ENCODE measurements at places on chromosomes 7 and 10.

GRCh38 chr7:87427288-87427687, 48.2 kb downstream of the ABCB4 start:
- no peaks in the 10 kb centered on the region for H3K4me1 ChIP-seq
- no peak overlapping the region for H3K4me3 ChIP-seq
- no peak for DNase-seq
- no peaks in the 10 kb centered on the region for H3K36me3 ChIP-seq

- H3K27ac ChIP-seq = no peak overlapping the region
- no peaks in the 10 kb centered on the region for H3K27me3 ChIP-seq
- no peak overlapping the region for H3K4me3 ChIP-seq
- H3K36me3 ChIP-seq = no peaks in the 10 kb centered on the region
These were observed 168.2 kb downstream of the TNS3 start for GRCh38 chr7:47413526-47414341.

DNA sequence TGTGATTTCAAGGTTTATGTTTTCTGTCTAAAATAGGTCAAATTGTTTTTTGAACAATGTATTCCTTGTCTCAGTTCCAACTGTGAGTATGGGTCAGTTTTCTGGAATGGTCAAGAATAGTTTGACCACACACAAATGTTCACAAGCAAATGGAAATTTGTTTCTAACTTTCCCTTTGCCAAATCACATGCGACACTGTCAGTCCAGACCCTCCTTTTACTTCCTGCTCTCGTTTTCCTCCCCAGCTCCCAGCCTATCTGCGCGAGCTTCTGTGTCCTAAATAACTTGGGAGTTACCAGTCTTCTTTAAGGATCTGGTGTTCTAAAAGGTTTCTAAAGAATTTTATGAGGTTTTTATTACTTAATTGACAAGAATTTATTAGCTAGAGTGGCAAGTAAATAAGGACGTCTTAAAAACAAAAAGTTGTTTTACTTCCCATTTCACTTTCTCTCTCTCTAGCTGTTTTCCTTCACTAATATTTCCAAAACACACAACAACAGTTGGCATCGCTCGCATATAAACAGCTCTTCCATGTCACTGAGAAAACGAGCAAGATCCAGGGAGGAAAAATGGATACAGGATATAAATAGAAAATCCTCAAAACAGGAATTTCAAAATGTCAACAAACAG, 266.1 kb upstream of the KLF6 start:
- no peak overlapping the region for H3K4me3 ChIP-seq
- DNase-seq = no peak
- H3K4me1 ChIP-seq = no peaks in the 10 kb centered on the region

DNA sequence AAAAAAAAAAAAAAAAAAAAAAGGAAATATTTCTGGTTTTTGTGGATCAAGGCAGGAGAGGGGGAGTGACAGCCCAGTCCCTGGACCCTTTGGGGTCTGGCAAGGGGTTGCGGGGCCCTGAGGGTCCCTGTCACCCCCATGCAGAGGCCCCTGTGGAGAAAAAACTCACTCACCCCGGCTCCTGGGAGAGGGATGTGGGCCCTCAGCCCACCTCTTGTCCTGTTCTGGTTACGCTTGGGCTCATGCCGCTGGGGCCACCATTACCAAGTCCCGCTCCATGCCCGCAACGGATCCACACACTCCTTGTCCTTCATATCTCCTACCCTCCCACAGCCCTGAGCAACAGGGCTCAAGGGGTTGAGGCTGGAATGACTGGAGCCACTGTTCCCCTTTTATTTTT, 1.0 kb upstream of the TMEM184A start:
- no peaks in the 10 kb centered on the region for H3K4me1 ChIP-seq
- no peak overlapping the region for H3K27ac ChIP-seq
- no peaks in the 10 kb centered on the region for H3K27me3 ChIP-seq
- DNase-seq = no peak
- H3K36me3 ChIP-seq = no peaks in the 10 kb centered on the region

DNA sequence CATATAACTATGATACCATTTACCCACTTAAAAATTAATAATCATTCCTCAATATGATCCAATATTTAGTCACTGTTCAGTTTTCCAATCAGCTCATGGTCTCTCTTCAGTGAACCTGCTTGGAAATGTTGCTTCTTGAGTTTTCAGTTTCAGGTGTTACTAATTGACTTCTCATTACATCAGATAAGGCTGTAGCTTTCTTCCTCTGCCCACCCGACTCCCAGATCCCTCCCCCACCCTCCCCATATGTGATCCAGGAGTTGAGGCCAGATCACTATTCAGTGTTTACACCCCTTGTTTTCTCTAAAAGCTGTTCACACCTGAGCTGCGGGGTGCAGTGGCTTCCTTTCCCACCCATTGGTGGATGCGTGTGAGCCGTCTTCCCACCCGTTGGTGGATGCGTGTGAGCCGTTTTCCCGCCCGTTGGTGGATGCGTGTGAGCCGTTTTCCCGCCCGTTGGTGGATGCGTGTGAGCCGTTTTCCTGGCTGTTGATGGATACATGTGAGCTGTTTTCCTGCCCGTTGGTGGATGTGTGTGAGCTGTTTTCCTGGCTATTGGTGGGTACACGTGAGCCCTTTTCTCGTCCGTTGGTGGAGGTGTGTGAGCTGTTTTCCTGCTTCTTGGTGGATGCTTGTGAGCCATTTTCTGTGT, 3.2 kb upstream of the MTG1 start:
- H3K36me3 ChIP-seq = no peaks in the 10 kb centered on the region
- no peak for DNase-seq
- peaks cover 40% of the 10 kb centered on the region for H3K4me1 ChIP-seq
- no peaks in the 10 kb centered on the region for H3K27me3 ChIP-seq
- peak overlapping the region; percentile 78 for H3K4me3 ChIP-seq

DNA sequence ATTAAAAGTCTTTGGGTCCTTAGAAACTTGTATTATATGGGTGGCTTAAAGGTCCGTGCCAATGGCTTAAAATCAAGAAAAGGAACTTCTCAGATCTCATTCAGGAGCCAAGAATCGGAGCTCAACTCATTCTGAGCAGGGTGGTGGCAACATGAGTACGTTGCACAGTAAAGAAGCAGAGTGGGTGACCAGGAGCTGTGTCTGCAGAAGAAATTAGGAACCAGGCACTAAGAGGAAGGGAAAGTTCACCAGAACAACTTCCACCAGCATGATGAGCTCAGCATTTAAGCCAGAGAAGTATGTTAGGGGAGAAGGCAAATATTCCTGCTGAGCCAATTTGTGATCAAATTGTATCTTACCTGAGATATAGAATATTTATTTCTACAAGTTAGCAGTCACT, 236.0 kb upstream of the NRP1 start:
- no peaks in the 10 kb centered on the region for H3K27me3 ChIP-seq
- no peak for DNase-seq
- H3K27ac ChIP-seq = no peak overlapping the region

GRCh38 chr7:19249281-19249680, 104.1 kb upstream of the FERD3L start:
- H3K27me3 ChIP-seq = no peaks in the 10 kb centered on the region
- no peak for DNase-seq
- no peak overlapping the region for H3K4me3 ChIP-seq
- no peak overlapping the region for H3K27ac ChIP-seq

- H3K27ac ChIP-seq = no peak overlapping the region
- DNase-seq = no peak
- peaks cover 34% of the 10 kb centered on the region for H3K4me1 ChIP-seq
- H3K4me3 ChIP-seq = no peak overlapping the region
These were observed 6.3 kb upstream of the CLIP2 start for GRCh38 chr7:74282748-74283459.

- H3K4me3 ChIP-seq = no peak overlapping the region
- no peak overlapping the region for H3K27ac ChIP-seq
- DNase-seq = no peak
- no peaks in the 10 kb centered on the region for H3K36me3 ChIP-seq
- no peaks in the 10 kb centered on the region for H3K27me3 ChIP-seq
These were observed 106.9 kb upstream of the BET1 start for GRCh38 chr7:94111009-94111408.

DNA sequence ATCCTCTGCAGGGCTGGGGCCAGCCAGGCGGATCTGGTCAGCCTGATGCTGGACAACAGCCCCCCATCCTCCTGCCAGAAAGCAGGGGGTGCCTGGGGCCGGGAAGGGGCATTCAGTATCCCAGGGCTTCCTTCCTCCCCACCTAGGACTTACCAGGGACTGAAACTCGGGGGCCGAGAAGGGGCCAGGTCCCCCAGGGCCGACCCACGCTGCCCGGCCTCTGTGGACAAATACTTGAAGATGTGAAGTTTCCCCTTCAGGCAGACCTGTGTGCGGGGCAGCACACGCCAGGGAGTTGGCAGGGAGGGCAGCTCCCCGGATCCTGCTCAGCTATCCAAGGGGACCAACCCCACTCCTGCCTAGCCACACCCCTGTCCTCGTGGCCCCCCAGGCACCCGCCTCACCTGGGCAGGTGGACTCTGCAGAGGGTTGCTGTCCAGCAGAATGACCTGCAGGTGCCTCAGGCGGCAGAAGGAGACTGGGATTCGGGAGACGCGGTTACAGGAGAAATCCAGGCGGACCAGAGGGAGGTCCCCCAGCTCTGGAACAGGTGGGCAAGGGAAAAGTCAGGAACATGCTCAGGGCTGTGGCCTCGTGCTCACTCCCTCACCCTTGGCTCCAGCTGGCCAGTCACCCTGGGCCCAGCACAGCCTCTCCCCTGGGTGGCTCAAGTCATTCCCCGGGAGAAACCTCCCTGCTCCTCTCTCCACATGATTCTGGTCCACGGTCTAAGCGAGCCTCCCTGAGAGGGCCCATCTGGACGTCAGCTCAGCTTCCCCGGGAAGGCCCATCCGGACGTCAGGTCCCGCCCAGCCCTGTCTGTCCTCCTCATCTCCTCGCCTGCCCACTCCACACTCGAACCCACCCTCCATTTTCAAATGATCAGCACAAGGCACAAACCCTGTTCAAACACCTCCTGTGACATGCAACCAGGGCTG, 4.8 kb upstream of the SAP25 start:
- DNase-seq = no peak
- H3K36me3 ChIP-seq = peaks cover 20% of the 10 kb centered on the region
- no peak overlapping the region for H3K4me3 ChIP-seq
- H3K27ac ChIP-seq = no peak overlapping the region
- H3K27me3 ChIP-seq = no peaks in the 10 kb centered on the region

DNA sequence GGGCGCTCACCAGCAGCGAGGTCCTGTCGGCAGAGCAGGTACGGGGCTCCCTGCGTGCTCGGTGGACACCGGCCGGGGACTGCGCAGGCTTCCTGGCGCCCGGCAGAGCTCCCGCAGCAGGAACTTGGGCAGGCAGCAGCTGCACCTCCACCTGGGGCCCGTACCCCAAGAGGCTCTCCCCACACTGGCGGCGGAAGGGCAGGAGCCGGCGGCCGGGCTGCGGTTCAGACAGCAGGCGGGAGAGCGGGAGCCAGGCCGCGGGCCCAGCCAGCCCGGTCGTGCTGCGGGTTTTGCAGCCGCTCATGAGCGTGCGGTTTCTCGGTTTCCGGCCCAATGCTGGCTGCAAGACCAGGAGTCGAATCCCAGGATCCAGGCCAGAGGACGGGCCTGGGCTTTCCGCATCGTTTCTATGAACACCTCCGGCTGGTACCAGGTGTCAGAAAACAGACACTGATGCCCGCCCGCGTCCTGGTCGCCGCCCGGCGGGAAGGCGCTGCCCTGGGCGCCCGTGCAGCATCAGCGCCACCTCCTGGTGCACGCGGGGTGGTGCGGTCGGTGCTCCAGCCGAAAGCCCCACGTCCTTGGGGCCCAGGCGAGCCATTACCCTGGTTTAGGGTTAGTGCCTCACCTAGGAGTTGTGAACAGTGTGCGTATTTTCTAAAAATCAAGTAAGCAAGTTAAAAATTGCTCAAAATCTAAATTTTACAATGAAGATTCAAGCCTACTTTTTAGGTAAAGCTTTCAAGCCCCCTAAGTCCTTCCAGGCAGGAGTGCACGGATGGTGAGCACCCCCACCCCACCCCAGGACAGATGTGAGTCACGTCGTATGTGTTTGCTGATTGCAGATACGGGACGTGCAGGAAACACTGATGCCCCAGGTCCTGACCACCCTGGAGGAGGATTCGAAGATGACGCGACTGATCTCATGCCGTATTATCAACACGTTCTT, 47.4 kb upstream of the PRKAR1B start:
- H3K27ac ChIP-seq = no peak overlapping the region
- H3K4me1 ChIP-seq = no peaks in the 10 kb centered on the region
- no peak for DNase-seq

- no peak for DNase-seq
- no peak overlapping the region for H3K27ac ChIP-seq
- H3K4me3 ChIP-seq = no peak overlapping the region
- H3K4me1 ChIP-seq = no peaks in the 10 kb centered on the region
- no peaks in the 10 kb centered on the region for H3K36me3 ChIP-seq
- no peaks in the 10 kb centered on the region for H3K27me3 ChIP-seq
These were observed 32.0 kb downstream of the BET1 start for GRCh38 chr7:93972029-93972725.

DNA sequence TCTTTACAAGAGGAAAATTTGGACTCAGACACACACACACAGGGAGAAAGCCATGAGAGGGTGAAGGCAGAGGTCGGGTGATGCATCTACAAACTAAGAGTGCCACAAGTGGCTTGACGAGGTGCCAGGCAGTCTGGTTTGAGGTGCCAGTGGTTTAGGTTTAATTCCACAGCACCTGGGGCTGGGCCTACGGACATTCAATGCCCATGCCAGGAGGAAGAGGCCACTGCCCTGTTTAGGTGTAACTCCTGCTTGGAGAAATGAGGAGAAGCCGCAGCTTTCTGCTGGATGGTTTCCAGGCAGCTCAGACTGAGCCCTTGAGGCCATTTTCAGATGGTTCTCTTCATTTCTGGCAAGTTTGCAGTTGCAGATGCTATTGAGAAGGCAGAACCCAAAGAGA, 83.6 kb downstream of the HTR5A start:
- H3K4me3 ChIP-seq = no peak overlapping the region
- no peaks in the 10 kb centered on the region for H3K36me3 ChIP-seq
- H3K27ac ChIP-seq = no peak overlapping the region

GRCh38 chr7:7257899-7258692, 75.8 kb downstream of the C1GALT1 start:
- peak overlapping the region; percentile 59 for H3K27ac ChIP-seq
- peak; percentile 86 for DNase-seq
- H3K36me3 ChIP-seq = no peaks in the 10 kb centered on the region
- no peaks in the 10 kb centered on the region for H3K27me3 ChIP-seq

All from GM12878 (cell line).